ENCODE measurements at places on chromosomes 5 and 9. TPM values are rescaled to one million over a fixed set of nuclear protein-coding genes. Genes with fewer than 3 reads are reported as not detected.

SLC36A2 gene
- not detected for total RNA-seq

RALGPS1 gene
- total RNA-seq = 8.3 TPM

CTXN3 gene
- not detected for total RNA-seq

AGXT2 gene
- not detected for total RNA-seq

TRIM7 gene
- 4.0 TPM for total RNA-seq
